Stimulated activated CD4-positive, alpha-beta T cell treated with anti-CD3 and anti-CD28 coated beads, Interleukin-1b, Interleukin-23, amount 100 ng/mL, for 48 hours (primary cell): ENCODE measurements at places on chromosomes 6 and 20.

- DNase-seq: no peak
Observed at GRCh38 chr6:41021832-41022231, 17.2 kb downstream of the UNC5CL start.

GRCh38 chr20:48759631-48760245 is 68.1 kb downstream of the PREX1 start:
- no peak for DNase-seq

- no peak for DNase-seq
Observed at GRCh38 chr6:12963567-12963966, 247.0 kb downstream of the PHACTR1 start.

GRCh38 chr20:63067721-63068560 is 61.2 kb upstream of the BHLHE23 start:
- DNase-seq: no peak

DNA sequence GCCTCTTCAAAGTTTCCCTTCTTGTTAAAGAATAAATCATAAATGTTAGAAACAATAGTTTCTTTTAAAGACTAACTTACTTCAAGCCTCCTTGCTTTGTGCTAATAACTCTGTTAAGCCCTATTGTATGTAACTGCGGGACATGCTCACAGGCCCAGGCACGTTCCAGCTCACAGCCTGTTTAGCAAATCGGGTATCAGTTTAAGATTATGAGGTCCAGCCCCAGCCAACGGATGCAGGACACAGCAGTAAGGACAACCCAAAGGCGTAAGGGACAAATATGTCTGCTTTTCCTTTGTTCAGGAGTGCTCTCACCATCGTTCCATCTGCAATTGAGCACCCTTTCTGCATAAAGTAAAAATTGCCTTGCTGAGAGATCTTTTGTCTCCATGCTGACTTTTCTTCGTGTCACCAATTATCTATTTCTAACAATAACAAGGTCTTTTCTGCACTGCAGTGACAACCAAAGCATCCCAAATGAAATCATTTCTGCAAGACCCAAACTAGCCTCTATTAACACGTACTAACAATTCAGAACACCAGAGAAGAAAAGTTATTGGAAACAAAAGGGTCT is 1.4 kb downstream of the C6orf52 start:
- DNase-seq: no peak

DNA sequence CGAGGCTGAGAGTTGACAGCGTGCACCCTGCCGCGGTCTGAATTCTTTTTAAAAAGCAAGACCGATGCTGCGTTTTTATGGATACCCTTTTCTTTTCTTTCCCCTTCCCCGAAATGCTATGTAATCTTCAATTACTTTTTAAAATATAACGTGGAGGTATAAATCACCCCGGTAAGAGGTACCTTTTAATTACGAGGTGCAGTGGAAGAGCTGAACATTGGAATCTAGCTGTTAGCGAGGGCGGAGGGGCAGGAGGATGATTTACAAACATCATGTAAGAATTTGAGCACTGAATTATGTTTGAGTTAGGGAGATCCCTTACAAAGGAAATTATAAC is 1.2 kb downstream of the EYA2 start:
- DNase-seq: no peak

GRCh38 chr6:44074439-44074812 is 52.8 kb downstream of the MRPL14 start:
- peak; percentile 76 for DNase-seq

DNA sequence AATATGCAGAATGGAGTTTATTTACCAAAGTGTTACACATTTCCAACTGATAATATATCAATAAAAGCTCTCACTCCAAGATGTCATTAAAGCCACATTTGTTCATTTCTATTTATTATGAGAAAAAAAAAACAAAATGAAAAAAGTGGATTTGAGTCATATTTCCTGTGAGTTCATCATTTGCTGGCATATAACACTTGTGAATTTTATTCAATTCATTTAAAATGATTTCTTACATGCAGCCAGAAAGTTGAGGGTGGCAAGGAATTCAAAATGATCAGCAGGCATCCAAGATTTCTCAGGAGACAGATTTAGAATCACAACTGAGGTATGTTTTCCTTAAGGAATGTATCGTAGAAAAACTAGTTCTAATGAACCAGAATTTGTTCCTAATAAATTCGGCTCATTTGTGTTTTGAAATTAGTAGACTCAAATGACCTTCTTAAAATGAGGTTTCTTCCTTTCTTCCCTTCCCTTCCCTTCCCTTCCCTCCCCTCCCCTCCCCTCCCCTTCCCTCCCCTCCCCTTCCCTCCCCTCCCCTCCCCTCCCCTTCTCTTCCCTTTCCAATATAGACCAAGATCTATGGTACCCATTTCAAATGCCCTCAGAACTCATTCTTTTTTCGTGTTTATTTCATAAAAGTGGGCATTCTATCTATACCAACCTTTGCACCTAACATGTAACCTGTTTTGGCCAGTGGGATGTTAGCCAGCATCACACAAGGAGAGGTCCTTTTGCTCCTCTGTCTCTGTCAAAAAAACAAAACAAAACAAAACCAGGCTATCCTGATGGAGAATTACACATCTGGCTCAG is 357.9 kb upstream of the TSHZ2 start:
- DNase-seq: no peak

- DNase-seq: no peak
Observed at GRCh38 chr20:35104685-35105295, 12.2 kb upstream of the TRPC4AP start.
